ENCODE measurements at places on chromosomes 3 and 15.

GRCh38 chr3:195068084-195069080 is 202.6 kb downstream of the XXYLT1 start:
- DNase-seq, result no peak

DNA sequence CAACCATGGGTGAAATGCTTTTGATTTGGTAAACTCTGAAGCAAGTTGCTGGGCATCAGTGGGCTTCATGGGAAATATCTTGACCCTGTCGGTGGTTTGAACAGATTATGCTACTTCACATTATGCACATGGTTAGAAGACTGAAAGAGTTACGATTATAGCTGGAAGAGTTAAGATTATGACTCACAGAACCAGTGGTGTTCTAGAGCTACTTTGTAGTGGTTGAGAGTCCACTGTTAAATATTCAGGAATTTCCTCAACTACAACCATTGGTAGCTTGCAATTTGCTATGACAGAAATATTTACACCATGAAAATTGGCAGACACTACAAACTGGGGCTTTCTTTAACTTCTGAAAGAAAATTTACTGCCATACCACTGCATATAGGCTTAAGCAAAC is 99.3 kb downstream of the GADL1 start:
- DNase-seq, result no peak

GRCh38 chr3:143712522-143712921 is 135.7 kb downstream of the SLC9A9 start:
- no peak for DNase-seq

GRCh38 chr15:69475769-69476358 is 23.2 kb downstream of the RPLP1 start:
- peak; percentile 74 for DNase-seq

- no peak for DNase-seq
These were observed 52.4 kb downstream of the PRKCI start for GRCh38 chr3:170274641-170275040.

GRCh38 chr3:31903686-31904431 is 77.2 kb downstream of the OSBPL10 start:
- DNase-seq, result no peak

GRCh38 chr3:114939920-114940319 is 207.2 kb downstream of the ZBTB20 start:
- no peak for DNase-seq

GRCh38 chr15:48644467-48644826 is 1.1 kb downstream of the FBN1 start:
- DNase-seq, result no peak

GRCh38 chr3:123869165-123869564 is 15.0 kb downstream of the MYLK start:
- DNase-seq, result no peak

DNA sequence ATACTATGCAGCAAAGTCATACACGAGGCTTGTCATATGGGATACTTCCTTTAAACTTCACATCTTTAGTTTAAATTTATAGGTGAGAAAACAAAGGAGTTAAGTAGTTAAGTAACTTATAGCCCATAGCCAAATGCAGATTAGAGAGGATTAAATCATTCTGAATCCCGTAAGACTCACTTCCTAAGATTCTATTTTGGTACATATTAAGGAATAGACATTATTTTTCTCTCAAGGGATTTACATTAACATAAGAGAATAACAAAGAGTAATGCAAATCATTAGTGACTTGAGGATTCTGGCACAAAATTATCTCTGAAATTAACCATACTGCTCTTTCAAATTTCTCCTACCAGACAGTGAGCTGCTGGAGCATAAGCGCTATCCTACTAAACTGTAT is 747.4 kb upstream of the ARPP21 start:
- no peak for DNase-seq
